ENCODE measurements at places on chromosomes 2 and 18.

- DNase-seq = no peak
Observed at GRCh38 chr2:168158586-168158985, 88.8 kb downstream of the STK39 start.

DNA sequence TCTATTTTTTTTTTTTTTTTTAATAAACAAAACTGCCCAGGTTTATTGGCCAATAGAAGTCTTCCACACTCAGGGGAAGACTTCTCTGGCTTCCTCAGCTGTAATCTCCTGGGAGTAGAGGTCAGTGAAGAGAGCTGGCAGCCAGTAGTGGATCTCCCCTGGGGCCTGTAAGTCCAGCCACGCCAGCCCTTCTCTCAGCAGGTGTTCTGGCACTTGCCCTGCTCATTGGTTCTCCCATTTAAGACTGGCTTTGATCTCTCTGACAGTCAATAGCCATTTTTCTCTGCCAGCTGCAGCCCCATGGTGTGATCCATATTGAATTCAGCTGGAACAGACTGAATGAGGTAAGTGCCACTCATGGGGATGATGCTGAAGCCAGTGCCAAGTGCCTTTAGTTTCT lies 170.6 kb upstream of the SPHKAP start:
- no peak for DNase-seq

GRCh38 chr2:126793885-126794613 lies 104.6 kb upstream of the TEX51 start:
- DNase-seq = no peak

DNA sequence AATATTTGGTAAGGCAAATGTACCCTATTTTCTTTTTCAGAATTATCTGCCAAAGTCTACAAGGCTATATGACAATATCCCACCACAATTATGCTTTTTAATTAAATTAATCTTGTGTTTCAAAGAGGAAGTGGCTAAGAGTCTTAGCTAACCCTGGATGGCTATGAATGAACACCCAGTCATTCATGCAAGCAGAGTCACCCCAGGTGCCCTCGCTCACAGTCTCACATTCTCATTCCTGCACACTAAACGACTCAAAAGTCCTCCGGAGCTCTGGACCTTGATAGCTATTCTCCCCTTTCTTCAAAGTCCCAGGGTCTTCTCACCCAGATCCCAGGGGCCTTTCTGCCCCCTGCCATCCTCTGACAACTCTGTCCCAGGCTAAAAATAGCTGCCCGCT lies 42.1 kb upstream of the MRPL19 start:
- no peak for DNase-seq

DNA sequence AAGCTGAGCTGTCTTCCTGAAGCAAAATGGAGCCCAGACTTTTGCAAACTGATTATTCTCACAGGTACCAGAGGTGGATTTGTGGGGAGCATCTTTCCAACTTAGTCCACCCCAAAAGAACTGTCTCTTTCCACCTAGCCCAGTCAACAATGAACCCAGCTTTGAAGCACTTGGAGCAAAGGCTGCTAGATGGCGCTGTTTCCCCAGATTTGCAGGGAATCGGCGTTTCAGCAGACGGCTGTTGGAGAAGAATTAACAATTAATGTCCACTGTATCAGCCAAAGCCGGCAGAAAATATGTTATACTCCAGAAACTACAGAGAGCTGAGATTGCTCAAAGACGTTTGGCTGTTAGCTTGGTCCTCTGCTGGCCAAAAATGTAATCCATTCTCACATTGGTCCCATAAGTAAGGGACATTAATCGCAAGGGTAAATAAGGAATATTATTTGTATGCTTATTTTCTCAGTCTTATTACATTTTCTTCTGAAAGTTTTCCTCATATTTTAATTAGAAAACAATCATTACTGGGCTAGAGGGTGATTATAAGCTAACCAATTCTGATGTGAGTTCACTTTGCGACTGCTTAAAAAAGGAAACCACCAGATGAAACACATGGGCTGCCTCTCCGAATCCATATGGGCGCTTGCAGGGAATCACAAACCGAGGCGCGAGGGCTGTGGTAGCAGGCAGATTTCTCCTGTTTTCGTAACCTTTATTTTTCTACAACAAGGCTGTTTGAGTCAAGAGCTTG lies 423.8 kb upstream of the MEX3C start:
- no peak for DNase-seq

DNA sequence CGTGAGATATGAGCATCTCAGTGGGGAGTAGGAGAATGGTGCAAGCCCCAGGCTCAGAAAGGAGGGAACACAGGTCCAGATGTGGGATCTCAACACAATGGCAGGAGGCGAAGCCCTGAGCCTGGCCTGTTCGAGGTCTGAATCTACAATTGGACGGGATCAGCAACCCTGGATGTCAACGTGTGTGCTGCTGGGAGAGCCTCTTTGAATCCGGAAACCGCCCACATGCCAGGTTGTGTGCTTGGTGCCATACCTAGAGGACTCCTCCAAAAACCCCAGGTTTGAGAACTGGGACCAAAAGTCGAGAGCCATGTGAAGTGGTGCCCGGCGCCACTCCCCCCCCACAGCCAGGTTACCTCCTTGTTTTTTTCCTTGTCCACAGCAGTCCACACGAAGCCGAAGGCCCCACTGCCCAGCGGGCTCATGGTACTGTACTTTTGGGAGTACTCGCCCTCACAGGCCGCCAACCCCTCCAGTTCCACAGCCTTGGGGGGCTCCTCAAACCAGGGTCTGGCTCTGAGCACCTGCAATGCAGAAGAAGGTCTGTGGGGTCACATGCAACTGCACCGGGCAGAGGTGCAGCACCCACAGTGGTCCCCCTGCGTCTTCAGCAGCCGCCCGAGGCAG lies 20.4 kb upstream of the MTERF4 start:
- DNase-seq = no peak

DNA sequence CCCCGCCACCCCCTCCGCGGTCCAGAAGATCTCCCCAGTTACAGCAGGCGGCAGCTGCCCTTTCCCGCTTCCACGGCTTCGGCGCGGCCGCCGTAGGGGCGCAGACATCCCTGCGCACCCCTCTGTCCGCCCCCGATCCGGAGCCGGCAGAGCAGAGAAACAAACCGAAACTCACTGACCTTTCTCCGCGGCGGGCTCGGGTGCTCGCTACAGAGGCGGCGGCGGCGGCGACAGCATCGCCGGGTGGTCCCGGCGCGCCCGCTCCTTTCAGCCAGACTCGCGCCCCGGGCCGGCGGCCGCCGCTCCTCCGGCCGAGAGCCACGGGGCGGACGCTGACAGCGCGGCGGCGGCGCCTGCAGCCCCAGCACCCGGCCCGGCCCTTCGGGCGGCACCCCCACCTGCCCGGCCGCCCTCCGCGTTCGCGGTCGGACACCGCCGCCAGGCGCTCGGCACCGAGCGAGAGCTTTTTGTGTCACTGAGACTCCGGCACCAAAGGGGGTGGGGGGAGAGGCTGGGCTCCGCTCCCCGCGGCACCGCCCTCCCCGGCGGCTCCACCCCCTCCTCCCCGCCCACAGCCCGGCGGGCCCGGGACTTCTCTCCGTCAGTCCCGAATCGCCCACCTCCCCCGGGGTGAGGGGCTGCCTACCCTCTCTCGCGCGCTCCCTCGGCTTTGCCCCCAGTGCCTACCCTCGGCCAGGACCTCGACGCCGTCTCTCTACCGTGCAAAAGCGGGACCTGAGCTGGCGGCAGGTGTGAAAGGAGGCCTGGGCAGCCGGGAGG lies 1.4 kb upstream of the RNF152 start:
- DNase-seq = peak; percentile 16

GRCh38 chr18:63444580-63444979 lies 22.3 kb upstream of the VPS4B start:
- no peak for DNase-seq

DNA sequence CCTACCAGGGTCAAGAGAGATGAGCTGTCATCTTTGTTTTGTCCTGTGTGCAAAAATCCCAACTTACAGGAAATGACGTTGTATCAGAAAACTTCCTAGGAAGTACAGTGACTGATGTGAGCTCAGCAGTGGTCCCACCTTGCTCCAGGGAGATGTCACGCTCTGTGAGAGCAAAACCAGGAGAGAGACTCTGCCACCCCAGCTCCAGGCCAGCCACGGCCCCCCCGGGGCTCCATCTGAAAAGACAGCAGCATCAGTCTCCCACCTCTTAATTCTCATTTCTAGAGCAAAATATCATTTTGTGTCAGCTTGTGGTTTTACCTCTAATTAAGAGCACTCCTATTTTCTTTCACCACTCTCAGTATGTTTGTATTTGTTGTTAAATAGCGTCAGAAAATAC lies 57.5 kb downstream of the MYL12B start:
- no peak for DNase-seq

GRCh38 chr2:174334781-174335251 lies at the start of gene SP9:
Gene SP9, plus strand, starts transcription at chr2:174334954. Its CDS starts 139 bp downstream, at chr2:174335093.
- no peak for DNase-seq

- DNase-seq = no peak
Observed at GRCh38 chr18:58339890-58340289, 289.0 kb downstream of the ALPK2 start.

DNA sequence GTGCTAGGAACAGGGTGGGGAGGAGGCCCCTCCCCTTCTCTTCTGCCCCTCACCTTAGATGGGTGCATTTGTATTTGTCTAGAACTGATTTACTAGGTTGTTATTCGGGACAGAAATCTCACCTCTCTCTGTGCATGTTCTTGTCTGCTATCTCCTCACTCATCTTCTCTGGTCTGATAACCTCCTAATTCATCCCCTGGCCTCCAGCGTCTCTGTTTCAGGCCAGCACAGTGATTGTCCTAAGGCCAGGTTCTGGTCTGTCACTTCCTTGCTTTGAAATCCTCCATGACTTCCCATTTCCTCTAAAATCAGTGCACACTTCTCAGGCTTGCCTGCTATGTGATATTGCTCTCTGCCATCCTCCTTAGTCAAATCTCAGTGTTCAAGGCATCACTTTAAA lies 58.4 kb downstream of the CELF4 start:
- no peak for DNase-seq

GRCh38 chr2:64889803-64890202 lies 99.4 kb upstream of the SLC1A4 start:
- no peak for DNase-seq

- DNase-seq = no peak
Observed at GRCh38 chr18:57207124-57207916, 60.4 kb downstream of the BOD1L2 start.

GRCh38 chr2:78644854-78645253 lies 380.6 kb upstream of the REG3G start:
- DNase-seq = no peak

DNA sequence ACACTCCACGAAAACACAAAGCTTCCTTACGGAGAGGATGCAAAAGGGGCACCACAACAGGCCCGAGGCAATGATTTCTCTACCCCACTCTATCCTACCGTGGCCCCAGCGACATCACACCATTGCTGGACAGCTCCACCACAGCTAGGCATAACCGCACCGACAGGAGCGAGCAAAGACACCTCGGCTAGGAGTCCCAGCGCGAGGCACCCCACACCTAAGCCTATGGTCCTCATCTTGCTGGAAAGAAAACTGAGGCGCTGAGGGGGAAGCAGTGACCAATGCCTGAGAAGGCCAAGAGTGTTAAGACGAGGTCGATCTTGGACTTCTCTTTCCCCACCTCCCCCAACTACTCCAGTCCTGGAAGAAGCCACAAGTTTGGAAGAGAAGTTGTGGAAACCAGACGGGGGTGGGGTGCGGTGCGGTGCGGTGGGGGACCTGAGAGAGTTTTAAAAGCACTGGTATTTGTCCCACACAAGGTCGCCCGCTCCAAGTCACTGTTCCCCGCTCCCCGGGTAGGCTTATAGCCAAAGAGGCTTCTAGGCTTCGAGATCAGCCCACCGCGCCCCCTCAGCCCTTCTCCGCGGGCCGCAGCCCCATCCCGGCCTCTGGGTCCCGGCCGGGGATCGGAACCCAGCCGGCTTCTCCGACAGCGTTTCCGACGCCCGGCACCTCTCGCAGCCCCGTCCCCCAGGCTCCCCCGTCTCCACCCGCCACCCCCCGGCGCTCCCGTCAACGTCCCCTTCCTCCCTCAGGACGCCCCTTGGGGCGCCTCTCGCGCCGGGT lies 766 bp downstream of the PDE6D start:
- DNase-seq = no peak

- no peak for DNase-seq
Observed at GRCh38 chr18:60372596-60372995, at the start of gene MC4R. Gene MC4R, minus strand, starts transcription at chr18:60372775. Its CDS starts 426 bp downstream, at chr18:60372349.

GRCh38 chr18:9123520-9123919 lies 13.1 kb upstream of the ANKRD12 start:
- no peak for DNase-seq

GRCh38 chr2:98473995-98474780 lies 29.5 kb downstream of the INPP4A start:
- DNase-seq = no peak

DNA sequence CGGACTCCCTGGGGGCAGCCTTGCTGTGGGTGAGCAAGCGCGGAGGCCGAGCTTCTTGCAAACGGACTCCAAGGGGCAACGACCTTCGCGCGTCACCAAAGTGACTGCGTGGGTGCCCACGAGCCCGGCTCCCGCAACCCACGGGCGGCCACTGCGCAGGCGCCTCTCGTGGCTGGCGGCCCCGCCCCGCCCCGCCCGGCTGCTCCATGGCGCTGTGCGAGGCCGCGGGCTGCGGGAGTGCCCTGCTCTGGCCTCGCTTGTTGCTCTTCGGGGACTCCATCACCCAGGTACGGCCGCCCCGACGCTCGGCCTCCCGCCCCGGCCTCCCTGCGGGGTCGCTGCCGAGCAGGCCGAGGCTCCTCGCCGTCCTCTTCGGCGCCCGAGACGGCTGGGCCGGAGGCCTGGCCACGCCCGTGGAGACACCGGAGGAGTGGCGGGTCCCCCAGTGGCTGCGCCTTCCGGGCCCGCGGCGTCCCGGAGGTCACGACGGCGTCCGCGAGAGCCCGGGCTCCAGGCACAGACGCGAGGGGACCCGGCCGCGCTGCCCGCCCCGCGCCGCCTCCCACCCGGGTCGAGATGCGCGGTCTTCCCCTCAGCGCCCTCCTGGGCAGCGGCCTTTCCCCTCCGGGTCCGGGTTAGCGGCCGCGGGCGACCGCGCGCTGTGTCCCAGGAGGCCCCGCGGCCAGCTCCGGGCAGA lies at the start of gene IAH1:
IAH1 (plus strand) TSS at position 191 of the 697 bp plus-strand sequence; CDS start at position 207, 16 bp downstream.
- DNase-seq = peak; percentile 58

GRCh38 chr2:220880623-220881596 lies 691.2 kb downstream of the EPHA4 start:
- DNase-seq = no peak

- peak; percentile 47 for DNase-seq
Observed at GRCh38 chr18:76821875-76822505, 367 bp upstream of the ZNF236 start.

DNA sequence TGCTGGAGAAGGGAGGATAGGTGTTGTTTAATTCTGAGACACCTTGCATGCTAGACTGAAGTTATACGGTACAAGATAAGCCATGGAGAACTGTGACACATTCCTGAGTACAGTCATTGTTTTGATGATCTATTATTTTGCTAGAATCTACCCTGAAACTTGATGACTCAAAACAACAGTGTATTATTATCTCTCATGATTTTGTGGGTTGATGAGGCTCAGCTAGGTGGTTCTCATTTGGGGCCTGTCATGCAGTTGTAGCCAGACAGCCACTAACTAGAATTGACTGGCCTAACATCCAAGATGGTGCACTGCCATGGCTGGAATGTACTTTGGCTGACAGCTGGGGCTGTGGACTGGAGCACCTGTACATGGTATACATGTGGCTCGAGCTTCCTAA lies 5.4 kb upstream of the IL1R1 start:
- peak; percentile 78 for DNase-seq

- no peak for DNase-seq
Observed at GRCh38 chr2:231413921-231414476, 18.5 kb downstream of the B3GNT7 start.
